SIG-M5 (cell line): ENCODE measurements at places on chromosomes 7 and 10.
A peak's percentile ranks its signal among the peaks of the same experiment; 100 is the strongest.

GRCh38 chr7:37999673-38000072, 79.2 kb downstream of the EPDR1 start:
- no peak for DNase-seq

DNA sequence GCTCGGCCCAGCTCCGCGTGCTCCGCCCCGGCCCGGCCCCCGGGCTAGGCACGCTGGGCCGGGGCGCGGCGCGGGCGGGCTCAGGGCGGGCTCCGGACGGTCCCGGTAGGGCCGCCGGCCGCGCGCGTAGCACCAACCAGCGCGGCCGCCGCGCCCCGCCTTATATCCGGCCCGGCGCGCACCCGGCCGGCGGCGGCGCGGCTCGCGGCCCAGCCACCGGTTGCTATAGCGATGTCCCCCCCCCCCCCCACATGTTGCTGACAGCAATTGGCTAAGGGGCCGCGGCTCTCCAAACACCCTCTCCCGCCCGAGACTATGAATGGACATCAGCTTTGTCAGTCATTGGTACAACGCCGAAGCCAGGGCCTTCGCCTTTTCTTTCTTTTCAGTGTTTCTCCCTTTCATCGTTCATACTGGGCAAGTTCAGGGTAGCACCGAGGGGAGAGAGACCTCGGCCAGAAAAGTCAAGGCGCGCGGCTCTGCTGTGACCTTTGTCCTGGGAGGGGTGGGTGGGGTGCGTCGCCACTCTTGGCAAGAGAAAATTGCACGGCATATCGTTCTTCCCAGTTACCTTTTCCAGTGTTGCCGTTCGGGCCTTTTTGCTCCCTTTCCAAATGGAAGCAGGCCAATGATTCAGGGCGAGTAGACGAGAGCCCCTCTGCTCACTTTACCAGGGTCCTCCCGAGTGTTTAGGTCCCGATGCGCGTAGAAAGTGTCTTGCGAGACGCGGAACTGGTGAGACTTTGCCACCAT, 354.2 kb downstream of the DNAJB6 start:
- DNase-seq, result no peak

DNA sequence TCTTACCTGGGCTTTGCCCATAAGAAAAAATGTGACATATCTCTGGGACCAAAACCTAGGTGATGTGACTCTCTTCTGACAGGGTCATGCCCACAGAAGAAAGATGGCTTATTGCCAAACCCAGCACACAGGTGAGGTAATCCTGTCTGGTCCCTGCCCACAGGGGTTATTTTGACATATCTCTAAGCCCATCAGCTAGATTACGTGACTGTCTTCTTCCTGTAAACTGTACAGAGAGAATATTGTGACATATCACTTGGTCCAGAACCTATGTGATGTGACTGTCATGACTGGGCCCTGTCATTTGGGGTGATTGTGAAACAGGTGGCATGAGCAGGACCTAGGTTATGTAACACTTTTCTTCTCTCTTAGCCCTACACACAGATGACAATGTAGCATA, 48.8 kb upstream of the ZNF680 start:
- no peak for DNase-seq

DNA sequence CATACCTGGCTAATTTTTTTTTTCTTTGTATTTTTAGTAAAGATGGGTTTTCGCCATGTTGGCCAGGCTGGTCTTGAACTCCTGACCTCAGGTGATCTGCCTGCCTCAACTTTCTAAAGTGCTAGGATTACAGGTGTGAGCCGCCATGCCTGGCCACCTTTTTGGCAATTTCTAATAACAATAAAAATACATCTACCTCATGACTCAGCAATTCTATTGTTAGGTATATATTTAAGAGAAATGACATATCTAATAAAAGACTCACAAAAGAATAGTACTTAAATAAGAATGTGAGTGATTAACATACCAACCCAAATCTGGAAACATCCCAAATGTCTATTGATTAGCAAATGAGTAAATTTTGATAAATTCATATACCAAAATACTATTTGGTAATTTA, 103.6 kb upstream of the PPP1R9A start:
- DNase-seq, result no peak

- DNase-seq, result no peak
Observed at GRCh38 chr10:67086327-67087134, 160.7 kb downstream of the LRRTM3 start.

DNA sequence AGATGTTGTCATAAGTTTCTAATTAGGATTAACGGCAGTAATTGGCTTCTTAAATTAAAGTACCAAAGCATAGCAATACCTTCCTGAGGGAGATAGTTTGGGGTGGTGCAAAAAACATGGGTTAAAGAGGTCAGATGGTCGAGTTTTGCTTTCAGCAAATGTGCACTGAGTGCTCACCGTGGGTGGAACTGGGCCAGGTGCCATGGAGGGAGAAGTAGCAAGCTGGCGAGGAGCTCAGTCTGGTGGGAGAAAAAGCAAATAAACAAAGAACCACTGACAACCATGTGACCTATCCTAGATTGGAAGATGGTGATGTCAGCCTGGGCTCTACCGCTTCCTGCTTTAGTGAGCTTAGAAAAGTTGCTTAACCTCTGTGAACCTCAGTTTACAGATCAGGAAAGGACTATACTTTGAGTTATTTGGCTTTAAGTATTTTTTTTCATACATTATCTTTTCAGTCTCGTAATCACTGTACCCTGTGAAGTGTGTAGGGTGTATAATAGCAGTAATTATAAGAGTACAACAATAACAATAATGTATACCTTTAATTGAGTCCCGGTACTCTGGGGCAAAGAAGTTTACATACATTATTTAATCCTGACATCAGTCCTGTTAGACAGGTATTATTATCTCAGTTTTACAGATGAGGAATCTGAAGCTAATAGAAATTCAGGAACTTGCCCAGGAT, 69.0 kb upstream of the PDCD4 start:
- DNase-seq, result no peak

DNA sequence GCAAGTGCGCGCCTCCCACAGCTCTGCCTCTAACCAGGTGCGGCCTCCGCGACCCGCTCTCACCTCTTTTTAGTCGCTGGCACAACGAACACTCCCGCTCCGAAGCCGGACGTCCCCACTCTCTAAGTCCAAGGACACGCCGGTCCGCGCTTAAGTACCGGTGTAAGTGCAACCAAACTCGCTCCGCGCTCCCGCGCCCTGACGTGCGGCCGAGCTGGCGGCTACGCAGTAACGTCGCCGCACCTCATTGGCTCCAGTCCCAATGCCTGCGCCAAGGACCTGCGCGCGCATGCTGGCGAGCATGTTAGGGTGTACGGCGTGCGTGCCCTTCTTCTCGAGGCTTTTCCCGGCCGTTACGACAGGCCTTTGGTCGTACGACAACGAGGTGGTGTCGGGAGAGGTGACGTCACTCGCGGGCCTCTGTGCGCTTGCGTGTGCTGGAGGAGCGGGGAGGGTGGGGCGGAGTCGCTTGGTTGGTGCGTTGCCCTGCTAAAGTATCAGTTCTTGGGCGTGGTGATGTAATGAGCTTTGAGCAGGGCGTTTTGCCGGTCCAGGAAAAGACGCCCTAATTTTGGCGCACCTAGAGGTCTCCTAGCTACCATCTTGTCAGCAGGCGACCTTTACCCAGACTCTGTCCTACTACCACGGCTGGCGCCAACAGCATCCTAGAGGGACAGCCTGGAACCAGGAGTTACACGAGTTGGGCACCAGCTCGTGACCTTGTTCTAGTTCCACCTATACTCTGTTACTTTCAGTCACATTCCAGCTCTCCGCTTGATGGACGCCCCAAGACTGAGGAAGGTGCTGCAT, at the start of gene CYCS:
Gene CYCS (minus strand): TSS at position 124 of the 810 bp plus-strand sequence. CDS start 1,141 bp downstream, outside the sequence.
- peak; percentile 97 for DNase-seq

- no peak for DNase-seq
Observed at GRCh38 chr10:70292004-70292403, 8.2 kb upstream of the NPFFR1 start.

DNA sequence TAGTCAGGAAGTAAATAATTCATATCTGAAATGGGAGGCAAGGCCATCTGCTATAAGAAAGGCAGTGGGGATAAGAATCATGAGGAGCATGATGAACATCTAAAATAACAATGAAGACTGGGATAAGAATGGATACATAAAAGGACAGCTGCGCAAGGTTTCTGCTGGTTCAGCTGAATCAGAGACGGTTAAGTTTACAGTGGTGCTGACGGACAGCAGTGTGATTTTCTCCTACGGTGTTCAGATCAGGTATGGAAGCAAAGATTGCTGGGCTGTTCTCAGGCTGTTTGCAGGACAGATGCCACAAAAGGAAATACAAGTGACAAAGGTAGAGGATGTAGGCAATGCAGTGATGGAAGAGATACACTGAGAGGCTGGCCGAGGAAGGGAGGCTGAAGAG, 8.4 kb downstream of the CYCS start:
- DNase-seq, result no peak

DNA sequence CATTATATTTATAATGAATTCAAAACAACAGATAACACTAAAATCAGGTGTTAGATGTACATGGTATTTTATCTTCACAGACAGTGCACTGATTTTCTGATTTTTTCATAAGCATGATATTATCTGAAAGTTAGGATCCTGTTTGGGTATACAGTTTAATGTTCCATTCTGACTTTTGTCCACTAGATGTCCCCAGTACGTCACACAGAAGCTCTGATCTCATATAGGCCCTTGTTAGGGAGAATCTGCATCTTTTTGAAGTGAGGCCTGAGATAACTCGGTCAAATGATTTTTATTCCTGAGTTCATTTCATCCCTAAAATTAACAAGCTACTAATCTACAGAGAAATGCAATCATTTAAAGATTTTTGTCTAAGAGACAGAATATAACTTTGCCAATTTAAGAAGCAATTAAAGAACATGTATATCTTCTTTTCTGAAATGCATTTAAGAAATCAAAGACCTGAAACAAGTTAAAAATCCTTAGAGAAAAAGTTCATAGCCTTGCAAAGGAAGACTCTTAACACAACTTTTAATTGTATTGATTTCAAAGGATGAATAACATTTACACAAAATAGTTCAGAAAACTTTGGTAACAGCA, 72.0 kb upstream of the TES start:
- DNase-seq, result no peak

DNA sequence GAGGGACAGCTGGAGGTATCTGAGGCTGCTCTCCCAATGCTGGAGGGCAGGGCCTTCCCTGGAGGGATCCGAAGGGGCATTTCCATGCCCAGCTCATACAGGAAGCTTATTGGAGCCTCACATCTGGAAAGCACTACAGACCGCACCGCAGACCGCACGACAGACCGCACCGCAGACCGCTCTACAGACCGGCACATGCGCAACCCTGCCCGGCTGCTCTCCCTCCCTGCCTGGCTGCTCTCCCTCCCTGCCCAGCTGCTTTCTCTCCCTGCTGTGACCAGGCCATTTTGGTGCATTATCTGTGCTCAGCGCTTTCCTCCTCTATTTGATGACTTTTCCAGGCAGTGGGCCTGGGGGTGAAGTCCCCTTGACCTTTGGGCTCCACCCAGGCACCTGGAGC, 39.6 kb upstream of the EN2 start:
- no peak for DNase-seq

- DNase-seq, result no peak
Observed at GRCh38 chr10:112481602-112482001, 34.6 kb downstream of the VTI1A start.

DNA sequence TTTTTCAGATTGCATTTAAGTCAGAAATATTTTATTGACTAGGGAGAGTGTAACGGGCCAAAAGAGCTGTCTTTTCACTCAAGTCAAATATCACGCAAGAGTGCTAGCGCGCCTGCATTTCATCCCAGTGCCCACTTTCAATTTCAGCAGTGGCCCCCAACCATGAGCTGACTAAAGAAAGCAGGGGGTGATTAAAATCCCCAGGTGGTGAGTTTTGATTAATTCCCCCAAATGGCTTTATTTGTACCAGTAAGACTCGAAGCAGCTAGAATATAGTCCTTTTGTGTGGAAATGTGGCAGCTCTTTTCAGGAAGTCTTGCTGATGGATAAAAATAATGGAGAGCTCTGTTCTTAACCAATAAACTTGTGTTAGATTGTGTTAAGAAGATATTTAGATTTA, 35.3 kb downstream of the TRUB1 start:
- no peak for DNase-seq

GRCh38 chr7:84336766-84337165, 142.2 kb upstream of the SEMA3A start:
- no peak for DNase-seq

DNA sequence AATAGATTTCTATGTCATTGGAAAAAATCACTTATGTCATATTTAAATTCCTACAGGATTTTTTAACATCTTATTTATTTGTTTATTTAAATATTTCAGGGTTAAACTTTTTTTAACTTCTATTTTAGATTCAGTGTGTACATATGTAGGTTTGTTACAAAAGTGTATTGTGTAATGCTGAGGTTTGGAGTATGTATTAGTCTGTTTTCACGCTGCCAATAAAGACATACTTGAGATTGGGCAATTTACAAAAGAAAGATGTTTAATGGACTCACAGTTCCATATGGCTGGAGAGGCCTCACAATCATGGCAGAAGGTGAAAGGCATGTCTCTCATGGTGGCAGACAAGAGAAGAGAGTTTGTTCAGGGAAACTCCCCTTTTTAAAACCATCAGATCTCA, 65.4 kb downstream of the MGAM2 start:
- DNase-seq, result peak; percentile 9

DNA sequence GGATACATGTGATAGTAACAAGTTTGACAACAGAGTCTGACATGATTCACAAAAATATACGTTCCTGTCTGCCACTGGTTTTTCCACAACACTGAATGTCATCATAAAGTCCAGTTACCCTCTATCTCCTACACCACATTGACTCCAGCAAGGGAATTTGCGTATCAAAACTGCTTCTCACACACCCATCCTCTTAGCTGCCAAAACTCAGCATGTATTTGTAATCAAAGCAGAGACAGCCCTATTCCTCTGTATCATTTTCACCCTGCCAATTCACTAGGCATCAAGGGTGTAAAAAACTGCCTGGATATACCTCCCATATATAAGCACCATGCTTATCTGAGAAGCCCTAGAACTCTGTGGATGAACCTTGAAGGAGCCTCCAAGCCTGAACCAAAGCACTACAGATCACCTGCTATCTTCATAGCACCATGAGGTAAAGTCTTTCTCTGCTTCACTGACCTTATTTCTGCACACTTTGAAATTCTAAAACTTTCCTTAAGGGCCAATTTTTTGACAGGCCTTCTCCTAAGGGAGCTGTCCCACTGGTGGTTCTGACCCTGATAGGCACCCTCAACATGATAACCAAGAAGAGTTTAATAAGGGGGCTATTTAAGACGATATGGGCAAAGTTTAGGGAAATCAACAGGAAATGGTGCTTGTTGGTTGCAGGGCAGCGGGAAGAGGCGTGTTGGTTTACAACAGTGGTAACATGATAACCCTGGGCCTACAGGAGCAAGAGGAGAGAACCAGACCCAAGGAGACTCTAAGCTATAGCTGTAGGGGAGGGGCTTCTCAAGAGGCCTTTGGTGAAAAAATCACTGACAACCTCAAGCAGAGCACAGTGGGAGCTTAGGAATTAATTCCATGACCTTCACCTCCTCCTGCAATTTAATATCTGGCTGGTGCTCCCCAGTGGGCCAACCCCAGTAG, at the start of gene IFIT1B:
Gene IFIT1B (plus strand): TSS at position 352 of the 933 bp plus-strand sequence. CDS start 80 bp downstream, at position 432.
- DNase-seq, result no peak

GRCh38 chr10:130463104-130463875, 327.1 kb downstream of the GLRX3 start:
- DNase-seq, result no peak

- no peak for DNase-seq
Observed at GRCh38 chr7:30148951-30149459, 14.2 kb downstream of the MTURN start.

GRCh38 chr10:29202386-29202940, 86.4 kb upstream of the LYZL1 start:
- no peak for DNase-seq

- no peak for DNase-seq
Observed at GRCh38 chr7:111499027-111499426, 63.3 kb downstream of the IMMP2L start.

GRCh38 chr10:75612904-75613684, 181.7 kb downstream of the LRMDA start:
- DNase-seq, result peak; percentile 80

- no peak for DNase-seq
Observed at GRCh38 chr7:45435846-45436245, 138.3 kb upstream of the ADCY1 start.
